ENCODE measurements at places on chromosomes 5 and 9. TPM values are rescaled to one million over a fixed set of nuclear protein-coding genes. Genes with fewer than 3 reads are reported as not detected.

DMRT3 gene
- total RNA-seq = not detected

GRIA1 gene
- not detected for total RNA-seq

GFI1B gene
- total RNA-seq = 0.87 TPM

SLC24A2 gene
- not detected for total RNA-seq

PCDHGA11 gene
- total RNA-seq = 0.05 TPM

NPR2 gene
- 4.4 TPM for total RNA-seq

TMEM215 gene
- not detected for total RNA-seq

WNK2 gene
- 2.7 TPM for total RNA-seq

FBP2 gene
- not detected for total RNA-seq

DMRTA1 gene
- not detected for total RNA-seq

BHMT2 gene
- total RNA-seq = not detected

ELP1 gene
- total RNA-seq = 30.1 TPM

C8G gene
- 1.4 TPM for total RNA-seq

IFNA13 gene
- total RNA-seq = not detected

BTNL8 gene
- not detected for total RNA-seq

LRRC14B gene
- not detected for total RNA-seq

NRARP gene
- total RNA-seq = 7.6 TPM

DPM2 gene
- 89.6 TPM for total RNA-seq

GDA gene
- not detected for total RNA-seq

LTC4S gene
- 0.37 TPM for total RNA-seq

CNTFR gene
- total RNA-seq = not detected

SOX30 gene
- not detected for total RNA-seq

NUTM2G gene
- total RNA-seq = not detected

PPP1R26 gene
- total RNA-seq = 0.94 TPM

CYLC2 gene
- not detected for total RNA-seq

PALM2AKAP2 gene
- not detected for total RNA-seq

FOXD4L5 gene
- total RNA-seq = not detected

TNFSF8 gene
- 130 TPM for total RNA-seq
